ENCODE measurements at places on chromosomes 5 and 9. TPM values are rescaled to one million over a fixed set of nuclear protein-coding genes. Genes with fewer than 3 reads are reported as not detected.

BARHL1 gene
- not detected for total RNA-seq

DRD1 gene
- total RNA-seq: not detected

HAVCR1 gene
- total RNA-seq: 1.1 TPM

PCDHA9 gene
- not detected for total RNA-seq

NUTM2F gene
- total RNA-seq: not detected

GPRIN1 gene
- total RNA-seq: 1.1 TPM

WDR38 gene
- not detected for total RNA-seq

NXNL2 gene
- total RNA-seq: 3.1 TPM

RHOBTB3 gene
- 55.6 TPM for total RNA-seq

ROR2 gene
- total RNA-seq: 61.0 TPM

IL3 gene
- not detected for total RNA-seq

GMCL2 gene
- total RNA-seq: not detected

SPATA31A7 gene
- not detected for total RNA-seq

FOXD1 gene
- not detected for total RNA-seq

SCGB3A1 gene
- total RNA-seq: 78.4 TPM

SPATA31C1 gene
- not detected for total RNA-seq

PCDHA1 gene
- not detected for total RNA-seq

NRARP gene
- 11.3 TPM for total RNA-seq

GABRA6 gene
- total RNA-seq: not detected

SPATA9 gene
- total RNA-seq: not detected

CTXN3 gene
- not detected for total RNA-seq

C5orf47 gene
- not detected for total RNA-seq

FAM221B gene
- not detected for total RNA-seq

EGFL7 gene
- total RNA-seq: 81.0 TPM

SHISAL2B gene
- total RNA-seq: not detected

FSTL4 gene
- total RNA-seq: 0.22 TPM

SARDH gene
- 2.3 TPM for total RNA-seq

SPATA31D4 gene
- not detected for total RNA-seq

MBLAC2 gene
- total RNA-seq: 2.3 TPM

TPPP gene
- total RNA-seq: 35.4 TPM

TAF11L10 gene
- not detected for total RNA-seq

PCDHB3 gene
- 2.3 TPM for total RNA-seq

COL15A1 gene
- total RNA-seq: 256 TPM
